Occipital lobe (tissue), 3 donors: ENCODE measurements at places on chromosomes 12 and 14. TPM values are rescaled to one million over a fixed set of nuclear protein-coding genes. Genes with fewer than 3 reads are reported as not detected.

DNA sequence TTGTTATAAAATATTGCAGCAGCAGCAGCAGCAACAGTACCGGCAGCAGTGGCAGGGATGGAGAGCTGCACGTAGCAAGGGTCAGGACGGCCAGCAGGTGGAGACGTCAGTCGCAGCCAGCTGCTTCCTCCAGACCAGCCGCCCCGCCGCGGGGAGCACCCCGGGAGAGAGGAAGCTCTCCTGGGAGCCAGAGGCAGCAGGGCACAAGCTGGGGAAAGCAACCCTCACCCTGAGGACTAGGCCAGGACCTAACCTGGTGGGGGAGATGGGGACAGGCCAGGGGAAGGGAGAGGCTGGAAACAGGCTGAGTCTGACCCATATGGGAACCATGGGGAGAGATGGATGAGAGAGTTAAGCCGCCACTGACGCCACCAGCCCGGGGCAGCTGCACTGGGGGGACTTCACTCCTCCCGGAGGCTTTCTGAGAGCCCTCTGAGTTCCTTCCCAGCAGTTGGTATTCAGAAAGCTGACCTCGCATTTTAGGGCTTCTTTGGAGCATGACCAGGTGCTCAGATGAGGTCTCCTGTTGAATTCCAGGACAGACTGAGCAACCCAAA lies 56.3 kb downstream of the SPTB start:
- peak; percentile 64 for DNase-seq

DNA sequence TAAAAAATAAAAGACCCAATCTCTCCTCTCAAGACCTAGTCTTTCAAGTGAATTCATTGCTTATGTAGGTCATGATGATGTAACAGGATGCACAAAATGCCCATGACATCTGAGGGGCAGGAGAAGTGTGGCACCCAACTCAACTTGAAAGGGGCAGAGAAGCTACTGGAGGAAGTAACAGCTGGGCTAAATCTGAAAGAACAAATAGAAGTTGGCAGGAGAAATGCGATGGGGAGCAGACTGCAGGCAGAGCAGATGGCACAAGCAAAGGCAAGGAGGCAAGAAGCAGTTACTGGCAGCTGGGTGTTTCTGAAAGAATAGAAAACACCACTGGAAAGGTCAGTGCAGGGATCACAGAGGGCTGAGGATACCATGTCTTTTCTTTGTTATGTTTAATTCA lies 14.6 kb downstream of the SLC38A4 start:
- no peak for DNase-seq

STON2 gene
- 38.8 TPM for total RNA-seq

GRCh38 chr12:120797677-120798642 lies 72.3 kb downstream of the ACADS start:
- DNase-seq: no peak

- DNase-seq: no peak
Measured at GRCh38 chr14:85421186-85421877, 108.6 kb upstream of the FLRT2 start.

SLC25A47 gene
- not detected for total RNA-seq

- no peak for DNase-seq
Measured at GRCh38 chr12:26068503-26068902, 56.3 kb downstream of the BHLHE41 start.

- DNase-seq: no peak
Measured at GRCh38 chr12:32877601-32878459, 18.7 kb downstream of the PKP2 start.

EPYC gene
- not detected for total RNA-seq

DNA sequence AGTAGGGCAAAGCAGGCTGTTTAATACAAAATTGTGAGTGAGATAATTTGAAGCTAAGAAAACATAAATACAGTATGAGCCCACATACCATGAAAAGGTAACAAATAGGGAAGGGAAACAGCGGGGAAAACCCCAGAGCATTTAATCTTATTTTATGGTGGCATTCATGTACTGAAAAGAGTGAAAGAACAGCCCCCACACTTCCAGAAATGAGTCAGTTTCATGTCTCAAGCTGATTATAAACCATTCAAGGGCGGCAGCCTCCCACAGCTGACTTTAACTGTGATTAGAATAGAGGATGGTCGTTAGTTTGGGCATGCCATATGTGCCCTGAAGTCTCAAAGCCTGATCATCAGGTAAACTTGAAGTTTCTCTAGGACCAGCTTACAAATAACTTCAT lies 64.5 kb downstream of the FOXG1 start:
- DNase-seq: peak; percentile 3

DNA sequence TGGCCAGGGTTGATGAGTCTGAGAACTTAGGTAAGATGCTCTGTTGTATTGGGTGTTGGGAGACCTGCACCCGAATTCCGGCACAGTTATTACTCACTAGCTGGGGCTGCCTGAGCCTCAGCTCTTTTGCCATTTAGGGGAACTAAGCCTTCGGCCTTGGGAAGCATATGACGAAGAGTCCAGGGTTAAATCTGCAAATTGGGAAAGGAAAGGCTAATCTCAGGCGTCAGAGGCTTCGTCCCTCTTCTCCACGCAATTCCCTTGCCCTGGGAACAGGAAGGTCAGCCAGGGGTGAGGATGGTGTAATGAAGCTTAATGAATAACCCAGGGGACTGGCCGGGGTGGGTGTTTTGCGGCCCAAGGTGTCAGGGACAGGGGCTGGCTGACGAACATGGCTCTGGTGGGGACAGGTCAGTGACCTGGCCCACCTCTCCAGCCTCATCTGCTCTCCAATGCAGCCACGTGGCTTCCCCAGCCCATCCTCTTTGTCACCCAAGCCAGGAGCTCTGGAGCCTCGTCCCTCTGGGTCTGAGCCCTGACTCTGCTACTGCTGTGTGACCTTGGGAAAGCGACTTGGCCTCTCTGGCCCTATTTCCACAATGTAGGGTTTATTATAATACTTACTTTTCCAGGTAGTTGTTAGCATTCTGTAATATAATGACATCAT lies 3.8 kb upstream of the SDSL start:
- no peak for DNase-seq

GRCh38 chr12:116199160-116199706 lies 78.3 kb downstream of the MED13L start:
- DNase-seq: no peak

- DNase-seq: no peak
Measured at GRCh38 chr12:122858171-122858570, 22.9 kb downstream of the HIP1R start.

SLC11A2 gene
- total RNA-seq: 96.7 TPM
